Hematopoietic multipotent progenitor cell (in vitro differentiated cells): ENCODE measurements at places on chromosomes 16 and 17. TPM values are rescaled to one million over a fixed set of nuclear protein-coding genes. Genes with fewer than 3 reads are reported as not detected.

KCNH4 gene
- total RNA-seq: 0.27 TPM

MARVELD3 gene
- under 0.01 TPM for total RNA-seq

KRTAP4-3 gene
- total RNA-seq: not detected

CD300E gene
- 0.54 TPM for total RNA-seq

TP53TG3 gene
- 0.27 TPM for total RNA-seq

SDR42E1 gene
- total RNA-seq: 2.7 TPM

DBNDD1 gene
- total RNA-seq: 1.1 TPM

ZNF423 gene
- 0.81 TPM for total RNA-seq

SRSF2 gene
- 375 TPM for total RNA-seq

DNA sequence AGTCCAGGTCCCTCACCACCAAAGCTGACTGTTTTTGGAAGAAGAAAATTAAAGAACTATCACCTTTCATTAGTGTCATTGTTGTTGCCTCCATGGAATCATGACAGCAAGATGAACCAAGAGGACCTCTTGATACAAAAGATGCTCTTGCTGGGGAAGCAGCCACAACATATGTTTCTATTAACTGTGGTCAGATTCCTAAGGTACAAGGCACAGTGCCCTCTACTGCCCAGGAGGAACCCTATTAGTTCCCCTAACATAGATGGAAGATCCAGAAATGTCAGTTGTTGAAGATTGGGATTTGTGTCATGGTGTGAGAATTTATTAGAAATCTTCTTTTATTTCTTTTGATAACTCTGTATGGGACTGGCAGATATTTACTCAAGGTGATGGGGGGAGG is 188.2 kb upstream of the ANKFN1 start:
- no peak for DNase-seq

- no peak for DNase-seq
These were observed 24.1 kb downstream of the MYH10 start for GRCh38 chr17:8606401-8606800.

GRCh38 chr17:74134991-74135390 is 68.5 kb upstream of the RPL38 start:
- DNase-seq: no peak

- DNase-seq: peak; percentile 31
These were observed 19.3 kb downstream of the FCSK start for GRCh38 chr16:70473446-70474319.

- no peak for DNase-seq
These were observed 10.3 kb downstream of the KCTD13 start for GRCh38 chr16:29915590-29916247.

DNA sequence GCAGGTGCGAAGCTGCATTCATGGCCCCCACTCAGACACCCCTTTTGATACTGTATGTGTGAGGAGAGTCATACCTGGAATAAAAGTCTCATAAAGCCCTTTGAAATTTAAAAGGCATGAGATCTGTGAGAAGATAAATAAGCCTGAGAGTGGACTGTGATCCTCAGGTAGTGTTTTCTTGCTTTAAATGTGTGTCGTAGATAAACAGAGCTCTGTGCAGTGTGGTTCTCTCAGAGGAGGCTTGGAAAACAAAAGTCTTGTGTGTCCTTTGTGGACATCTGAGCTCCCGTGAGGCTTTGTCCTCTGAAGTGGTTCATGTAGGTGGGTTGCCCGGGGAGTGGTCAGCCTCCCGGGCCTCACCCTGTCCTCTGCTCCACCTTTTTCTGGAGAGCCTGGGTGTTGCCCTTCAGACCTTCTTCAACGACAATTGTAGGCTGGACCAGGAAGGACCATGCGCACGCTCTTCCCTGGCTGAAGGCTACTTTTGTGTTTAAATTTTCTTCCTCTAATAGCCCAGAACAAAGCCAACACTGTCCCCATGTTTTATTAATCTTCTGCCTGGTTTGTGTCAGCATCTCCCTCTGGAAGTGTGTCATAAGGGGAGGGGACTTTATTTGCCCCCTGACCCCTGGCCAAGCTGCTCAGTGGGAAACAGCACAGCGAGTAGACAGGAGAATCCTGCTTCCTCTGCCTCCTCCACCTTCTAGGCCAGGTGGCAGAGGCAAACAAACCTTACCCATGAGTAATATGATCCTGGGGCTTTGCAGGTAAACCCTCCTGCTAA is 151.2 kb downstream of the MSI2 start:
- DNase-seq: no peak

GRCh38 chr17:73646409-73647300 is 2.4 kb upstream of the SDK2 start:
- DNase-seq: no peak

GRCh38 chr17:71099003-71099714 is 929.8 kb downstream of the KCNJ2 start:
- DNase-seq: no peak

DNA sequence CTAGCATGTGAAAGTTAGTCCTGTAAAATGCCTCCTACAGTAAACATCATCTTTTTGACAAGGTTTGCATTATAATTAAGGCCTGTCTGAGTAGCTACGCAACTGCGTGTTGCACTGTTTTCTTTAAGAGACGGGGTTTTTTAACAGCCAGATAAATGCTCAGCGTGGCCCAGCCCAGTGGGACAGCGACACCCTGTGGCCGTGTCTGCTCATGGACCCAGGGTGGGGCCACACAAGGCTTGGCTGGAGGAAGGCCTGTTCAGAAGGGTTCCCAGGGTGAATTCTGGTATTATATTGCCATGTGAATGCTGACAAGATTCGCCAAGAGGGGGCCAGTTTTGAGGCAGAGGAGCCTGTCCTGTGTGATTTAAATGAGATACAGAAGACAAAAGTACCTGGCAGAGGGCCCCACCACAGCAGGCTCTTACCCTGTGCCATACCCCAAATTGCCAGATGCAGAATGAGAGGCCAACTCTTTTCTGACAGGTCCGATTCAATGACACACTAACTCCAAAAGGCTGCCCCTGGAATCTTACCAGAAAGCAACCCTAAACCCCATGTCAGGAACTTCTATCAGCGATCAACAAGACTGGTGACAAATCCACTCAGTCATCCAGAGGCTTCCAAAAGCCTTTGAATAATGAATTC is 65.9 kb upstream of the IRX6 start:
- DNase-seq: no peak

DNA sequence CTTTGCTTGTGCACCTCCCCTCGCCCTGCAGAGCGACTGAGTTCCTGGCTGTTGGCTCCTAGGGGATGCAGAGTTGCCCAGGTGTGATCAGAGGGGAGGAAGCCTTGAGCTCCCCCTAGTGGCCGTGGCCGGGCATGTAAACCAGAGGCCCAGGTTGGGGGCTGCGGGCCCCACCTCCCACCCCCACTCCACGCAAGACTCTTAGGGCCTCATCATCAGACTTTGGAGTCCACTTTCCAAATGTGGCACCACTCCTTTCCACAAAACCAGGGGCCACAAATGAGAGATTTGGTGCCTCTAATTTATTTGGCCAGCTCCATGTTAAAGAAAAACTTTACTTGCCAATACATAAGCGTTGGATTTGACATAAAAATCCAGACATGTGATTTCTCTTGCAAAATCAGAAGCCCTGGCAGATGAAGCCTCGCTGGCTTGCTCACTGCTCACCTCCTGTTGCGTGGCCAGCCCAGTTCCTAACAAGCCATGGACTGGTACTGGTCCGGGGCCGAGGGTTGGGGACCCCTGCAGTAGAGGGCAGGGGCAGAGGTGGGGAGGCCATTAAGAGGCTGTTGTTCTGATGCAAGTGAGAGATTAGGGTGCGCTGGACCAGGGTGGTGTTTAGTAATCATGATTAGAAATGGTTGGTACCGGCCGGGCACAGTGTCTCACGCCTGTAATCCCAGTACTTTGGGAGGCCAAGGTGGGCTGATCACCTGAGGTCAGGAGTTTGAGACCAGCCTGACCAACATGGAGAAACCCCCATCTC is 28.7 kb upstream of the GAS7 start:
- DNase-seq: no peak

DNA sequence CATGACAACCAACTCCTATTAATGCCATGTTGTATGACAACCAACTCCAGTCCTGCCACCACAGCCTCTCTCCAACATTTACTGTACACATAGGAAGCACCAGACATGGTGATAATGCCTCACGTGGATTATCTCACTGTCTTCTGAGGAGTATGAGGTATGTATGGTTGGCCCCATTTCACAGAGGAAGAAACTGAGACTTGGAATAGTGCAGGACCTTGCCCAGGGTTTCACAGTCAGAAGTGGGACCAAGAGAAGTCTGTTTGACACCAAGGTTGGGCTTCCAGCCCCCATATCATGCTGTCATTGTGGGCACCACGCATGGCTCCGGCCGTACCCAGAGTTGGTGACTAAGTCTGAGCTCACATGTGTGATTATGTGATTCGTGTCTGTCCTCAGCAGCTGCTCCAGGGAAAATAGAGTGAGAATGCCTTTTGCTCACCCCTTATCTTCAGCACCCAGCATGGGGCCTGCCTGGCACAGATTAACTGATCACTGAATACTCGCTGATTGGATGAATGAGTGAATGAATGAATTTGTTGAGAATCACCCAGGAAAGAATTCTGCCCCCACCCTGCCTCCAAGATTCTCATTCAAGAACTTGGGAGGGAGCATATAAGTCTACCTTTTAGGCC is 204.1 kb upstream of the NLRP1 start:
- no peak for DNase-seq

- DNase-seq: peak; percentile 82
These were observed 2.3 kb upstream of the UBALD2 start for GRCh38 chr17:76262732-76263344.

GRCh38 chr17:8703001-8703400 is 41.6 kb downstream of the CCDC42 start:
- no peak for DNase-seq

GRCh38 chr16:66979011-66979717 is 9.2 kb upstream of the CES4A start:
- no peak for DNase-seq

DNA sequence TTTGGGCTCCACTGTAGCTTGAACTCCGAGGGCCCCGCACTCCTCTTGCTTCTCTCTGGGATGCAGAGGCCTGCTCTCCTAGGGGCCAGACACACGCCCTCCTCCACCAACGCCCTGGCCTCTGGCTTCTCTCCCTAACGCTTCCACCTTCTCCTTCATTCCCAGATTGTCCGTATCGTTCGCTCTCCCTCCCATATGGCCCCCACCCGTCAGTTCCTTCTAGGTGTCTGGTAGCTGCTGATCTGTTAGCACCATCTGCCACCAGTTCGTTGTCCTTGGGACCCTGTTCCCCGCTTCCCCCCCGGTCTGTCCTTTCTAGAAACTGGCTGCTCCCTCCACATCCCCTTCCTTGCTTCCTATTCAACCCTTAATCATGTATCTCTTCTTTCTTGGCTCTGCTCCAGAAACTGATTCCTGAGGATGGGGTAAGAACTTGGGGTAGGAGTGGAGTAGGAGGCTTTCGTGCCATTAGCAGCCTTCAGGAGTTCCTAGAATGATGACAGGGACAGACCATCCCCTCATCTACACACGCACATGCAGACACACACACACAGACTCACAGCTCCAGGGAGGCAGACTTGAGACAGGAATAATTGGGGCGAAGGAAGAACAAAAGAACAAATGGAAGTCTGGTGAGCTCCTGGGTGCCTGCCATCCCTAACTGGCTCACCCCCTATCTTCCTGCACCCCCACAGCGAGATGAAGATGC is 4.3 kb downstream of the ATP1B2 start:
- no peak for DNase-seq

DNA sequence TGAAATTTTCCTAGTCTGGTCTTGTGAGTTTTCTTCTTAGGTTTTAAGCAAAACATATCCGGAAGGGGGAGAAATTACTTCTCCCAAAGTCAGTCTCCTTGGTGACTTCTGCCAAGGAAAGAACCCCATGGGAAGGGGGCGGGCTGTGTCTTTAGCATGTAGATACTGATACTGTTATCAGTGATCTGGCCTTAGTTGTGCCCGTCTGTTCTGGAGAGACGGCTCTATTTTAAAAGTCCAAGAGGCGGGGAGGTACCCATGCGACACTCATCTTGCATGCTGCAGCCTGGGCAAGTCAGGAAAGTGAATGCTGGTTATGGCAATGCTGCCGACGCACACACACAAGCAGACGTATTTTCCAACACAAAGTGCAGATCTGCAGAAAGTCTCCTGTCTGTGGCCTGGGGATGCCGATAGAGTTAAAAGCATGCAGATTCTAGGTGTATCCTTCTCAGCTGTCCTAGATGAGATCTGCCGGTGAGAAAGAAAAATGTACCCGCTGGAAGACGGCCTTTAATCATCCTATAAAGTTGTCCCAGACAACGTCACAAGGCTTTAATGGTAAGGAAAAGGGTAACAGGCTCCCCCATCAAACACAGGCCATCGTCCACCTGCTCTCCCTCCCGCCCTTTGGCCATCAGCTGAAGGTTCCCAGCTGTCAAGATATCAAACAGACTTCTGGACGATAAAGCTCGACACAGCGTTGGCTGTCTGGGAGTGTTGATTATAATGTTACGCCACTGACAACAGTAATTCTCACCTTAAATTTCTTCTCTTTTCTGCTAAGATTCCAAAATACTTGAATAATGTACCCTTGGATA is 9.0 kb downstream of the RBFOX3 start:
- DNase-seq: no peak

GRCh38 chr17:6857336-6857735 is 25.8 kb upstream of the TEKT1 start:
- DNase-seq: no peak

DNA sequence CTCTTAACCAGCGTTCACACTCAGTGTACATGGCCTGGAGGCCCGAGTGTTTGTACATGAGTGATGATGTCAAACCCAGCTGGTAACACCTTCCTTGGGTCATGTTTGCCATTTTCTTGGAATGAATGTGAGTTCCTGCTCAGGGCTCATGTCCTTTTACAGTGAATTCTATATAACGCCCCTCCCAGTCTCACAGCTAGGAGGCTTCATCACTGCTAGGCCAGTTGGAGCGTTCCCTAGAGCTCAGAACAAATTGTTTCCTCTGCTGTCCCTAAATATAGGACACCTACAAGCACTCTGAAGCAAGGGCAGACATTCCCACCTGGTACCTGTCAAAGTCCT is 5.5 kb downstream of the TIMM22 start:
- no peak for DNase-seq

DNA sequence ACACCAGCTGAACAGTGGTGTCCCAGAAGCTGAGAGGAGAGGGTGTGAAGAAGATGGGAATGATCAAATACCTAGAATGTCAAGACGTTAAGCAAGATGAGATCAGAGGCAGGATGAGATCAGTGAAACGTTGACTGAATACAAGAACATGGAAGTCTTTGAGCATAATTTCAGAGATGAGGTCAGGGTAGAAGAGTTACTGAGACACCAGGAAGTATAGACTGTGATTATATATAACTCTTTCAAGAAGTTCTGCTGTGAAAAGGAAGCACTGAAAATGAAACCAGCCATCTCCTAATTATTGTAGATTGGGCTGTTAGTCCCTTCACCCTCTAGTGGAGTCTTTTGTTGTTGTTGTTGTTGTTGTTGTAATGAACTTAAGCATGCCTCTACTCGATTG is 9.1 kb downstream of the SHCBP1 start:
- DNase-seq: no peak

- peak; percentile 89 for DNase-seq
These were observed 222.7 kb upstream of the CIBAR2 start for GRCh38 chr16:85334718-85335583.
